Stimulated activated CD8-positive, alpha-beta memory T cell treated with anti-CD3 and anti-CD28 coated beads, Interleukin-7, amount 100 ng/mL, for 1 hour (primary cell): ENCODE measurements at places on chromosomes 5 and 9.
A peak's percentile ranks its signal among the peaks of the same experiment; 100 is the strongest.

- no peak for DNase-seq
These were observed 116.5 kb downstream of the C9orf50 start for GRCh38 chr9:129504404-129504803.

GRCh38 chr9:109385499-109385898, 64.6 kb upstream of the EPB41L4B start:
- DNase-seq = no peak

DNA sequence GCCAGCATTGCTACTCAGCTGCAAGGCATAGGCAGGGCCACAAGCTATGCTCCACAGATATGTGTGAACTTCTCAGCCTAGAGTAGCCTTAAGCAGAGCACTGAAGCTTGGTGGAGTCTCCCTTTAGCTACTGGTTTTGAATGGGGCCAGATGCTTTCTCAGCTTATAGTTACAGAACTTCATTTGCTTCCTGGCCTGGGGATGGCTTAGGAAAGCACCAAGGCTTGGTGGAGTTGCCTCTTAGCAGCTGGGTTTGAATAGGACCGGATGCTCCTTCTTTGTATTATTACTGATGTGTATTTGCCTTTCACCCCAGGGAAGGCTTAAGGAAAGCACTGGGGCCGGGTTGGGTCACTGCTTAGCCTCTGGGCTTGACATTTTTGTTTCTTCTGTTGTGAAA, 497.8 kb upstream of the SEMA6A start:
- DNase-seq = no peak

DNA sequence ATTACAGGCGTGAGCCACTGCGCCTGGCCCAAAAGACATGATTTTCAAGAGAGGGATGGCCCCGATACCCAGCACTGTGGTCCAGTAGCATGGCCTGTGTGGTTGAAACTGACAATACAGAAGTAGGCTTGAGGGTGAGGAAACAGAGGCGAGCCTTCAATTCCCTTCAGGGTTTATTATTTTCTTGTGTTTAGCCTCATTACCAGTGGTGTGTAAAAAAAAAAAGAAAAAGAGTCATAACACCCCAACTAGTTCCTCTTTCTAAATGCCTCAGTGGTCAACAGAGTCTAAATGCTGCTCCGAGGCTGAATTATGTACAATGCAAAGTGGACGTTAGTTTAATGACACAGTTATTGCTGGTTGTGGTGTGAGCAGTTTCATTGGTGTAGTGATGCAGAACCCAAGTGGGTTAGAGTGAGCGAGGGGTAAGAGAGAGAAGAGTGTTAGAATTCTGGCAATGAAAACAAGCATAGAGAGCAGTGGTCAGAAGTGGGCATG, 58.8 kb downstream of the SNX30 start:
- DNase-seq = no peak

GRCh38 chr9:121207371-121207940, 5.8 kb upstream of the RAB14 start:
- no peak for DNase-seq

GRCh38 chr5:160452795-160453194, 31.1 kb downstream of the PTTG1 start:
- DNase-seq = no peak

- no peak for DNase-seq
These were observed 473.6 kb upstream of the TNC start for GRCh38 chr9:115591584-115591984.

GRCh38 chr5:177309351-177310191, 2.1 kb downstream of the MXD3 start:
- peak; percentile 46 for DNase-seq

DNA sequence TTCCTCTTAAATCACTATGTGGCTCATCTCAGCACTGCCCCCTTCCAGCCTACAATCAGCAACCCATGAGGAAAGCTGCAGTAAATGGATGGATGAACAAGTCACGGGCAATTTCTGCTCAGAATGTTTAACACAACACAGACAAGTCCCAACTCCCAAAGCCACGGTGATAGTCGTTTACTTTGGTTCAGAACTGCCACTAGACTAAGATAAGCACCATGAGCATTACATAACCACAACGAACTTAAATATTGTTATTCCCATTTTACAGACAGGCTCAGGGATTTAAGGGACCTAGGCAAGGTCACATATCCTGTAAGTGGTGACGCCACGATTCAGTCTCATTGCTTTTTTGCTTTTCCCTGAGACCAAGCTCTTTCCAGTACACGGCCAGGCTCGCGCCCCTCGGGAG, 2.0 kb upstream of the SMIM27 start:
- DNase-seq = no peak

- no peak for DNase-seq
These were observed 8.0 kb upstream of the OR1Q1 start for GRCh38 chr9:122606587-122606986.

- no peak for DNase-seq
These were observed 22.6 kb downstream of the ABCA1 start for GRCh38 chr9:104905153-104905901.

DNA sequence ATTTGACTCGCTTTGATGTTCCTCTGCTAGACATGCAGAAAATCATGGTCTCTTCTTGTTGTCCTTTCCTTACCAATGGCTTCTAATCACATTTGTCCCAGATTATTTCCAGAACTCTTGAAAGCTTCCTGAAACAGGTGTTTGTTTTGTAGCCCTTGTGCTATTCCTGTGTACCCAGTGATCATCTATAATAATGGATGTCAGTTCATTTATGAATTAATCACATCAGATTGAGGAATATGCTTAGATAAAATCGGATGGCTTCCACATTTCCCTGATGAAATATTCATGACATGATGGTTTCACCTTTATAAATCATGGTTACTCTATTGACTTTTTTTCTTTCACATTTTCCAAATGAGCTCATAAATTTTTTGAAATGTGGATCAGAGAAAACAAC, 359.0 kb upstream of the DMAC1 start:
- no peak for DNase-seq

DNA sequence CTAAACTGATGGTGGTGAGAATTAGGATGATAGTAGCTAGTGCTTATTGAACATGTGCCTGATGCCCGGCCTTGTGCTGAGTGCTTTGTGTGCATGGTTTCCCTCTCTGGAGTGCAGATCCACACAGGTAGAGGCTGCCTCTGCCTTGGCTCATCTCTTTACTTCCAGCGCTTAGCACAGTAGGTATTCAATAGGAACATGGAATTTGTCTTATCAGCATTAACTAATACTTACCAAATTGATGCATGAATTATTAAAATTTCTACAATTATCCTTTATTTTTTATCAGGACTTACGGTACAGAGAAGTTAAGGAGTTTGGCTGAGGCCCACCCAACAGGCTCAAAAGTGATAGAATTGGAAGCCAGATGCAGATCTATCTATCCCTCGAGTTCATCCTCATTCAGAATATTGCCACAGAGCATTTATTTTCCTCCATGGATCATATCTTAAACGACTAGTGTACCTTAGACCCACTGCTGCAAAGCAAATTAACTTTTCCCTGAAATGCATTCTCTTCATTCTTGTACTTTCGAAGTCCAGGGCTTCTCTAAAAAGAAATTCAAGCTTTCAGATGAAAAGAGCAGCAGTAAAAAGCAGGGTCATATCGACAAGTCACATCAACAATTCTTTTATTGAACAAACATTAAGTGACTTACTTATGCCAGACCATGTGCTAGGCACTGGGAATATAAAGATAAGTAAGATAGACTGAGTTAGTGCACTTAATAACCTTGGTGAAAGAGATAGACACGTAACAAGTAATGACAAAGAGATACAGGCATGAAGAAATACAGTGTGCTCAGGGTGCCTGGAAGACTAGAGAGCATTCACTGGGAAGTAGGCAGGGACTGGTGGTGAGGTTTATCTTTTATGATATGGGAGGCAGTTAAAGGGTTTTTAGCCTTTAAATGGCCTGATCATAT, 290.0 kb downstream of the ARRDC3 start:
- DNase-seq = no peak
